ENCODE measurements at places on chromosomes 6 and 20.

DNA sequence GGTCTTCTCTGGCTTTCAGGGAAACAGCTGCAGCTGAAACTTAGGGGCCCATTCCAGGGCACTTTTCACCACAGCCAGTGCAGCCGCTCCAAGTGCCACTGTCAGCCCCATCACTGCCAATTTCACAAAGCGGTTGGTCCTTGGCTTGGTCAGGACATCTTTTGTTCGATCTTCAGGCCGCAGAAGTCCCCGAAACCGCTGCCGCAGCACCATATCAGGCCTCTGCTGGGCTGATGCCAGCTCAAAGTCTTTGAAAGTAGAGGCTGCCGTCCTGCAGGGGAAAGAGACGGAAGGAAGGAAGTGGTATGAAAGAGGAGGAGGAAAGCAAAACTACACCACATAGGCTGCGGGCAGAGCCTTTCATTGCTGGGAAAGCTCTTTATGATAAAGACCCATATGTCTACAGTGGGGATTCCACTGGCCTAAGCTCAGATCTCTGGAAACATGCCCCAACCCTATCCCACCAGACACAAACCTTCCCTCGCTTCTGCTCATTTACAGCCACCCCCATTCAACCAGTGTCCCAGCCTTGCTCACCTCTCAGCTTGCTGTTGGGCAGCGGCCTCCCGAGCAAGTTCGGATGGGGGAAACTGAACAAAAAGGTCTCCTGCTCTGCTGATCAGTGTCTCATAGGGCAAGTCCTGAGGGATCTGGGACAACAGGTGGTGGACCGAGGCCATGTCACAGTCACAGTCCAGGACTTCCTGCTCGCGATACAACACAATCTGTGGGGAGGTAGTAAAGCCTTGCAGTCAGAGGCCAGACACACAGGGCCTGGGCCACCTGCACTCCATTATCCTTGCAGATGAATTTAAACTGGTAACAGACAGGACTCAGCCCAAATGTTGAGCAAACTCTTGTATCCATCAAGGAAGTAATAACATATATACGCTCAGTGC is 23.5 kb downstream of the TBC1D20 start:
- no peak for DNase-seq

DNA sequence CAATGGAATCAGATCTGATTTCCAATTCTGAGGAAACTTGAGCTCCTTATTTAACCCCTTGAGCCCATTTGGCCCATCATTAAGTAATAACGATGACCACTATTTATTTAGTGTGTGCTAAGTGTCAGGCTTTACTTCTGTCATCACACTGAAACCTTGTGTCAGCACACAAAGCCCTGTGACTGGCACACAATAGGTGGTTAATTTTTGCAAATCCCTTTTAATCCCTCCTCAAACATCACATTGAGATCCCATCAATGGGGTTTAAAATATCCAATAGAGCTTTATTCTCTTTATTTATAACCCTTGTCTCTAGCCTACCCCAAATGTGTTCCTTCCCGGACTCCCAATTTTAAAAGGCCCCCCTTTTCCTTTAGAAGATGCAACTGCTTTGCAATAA is 656.8 kb upstream of the CHD6 start:
- no peak for DNase-seq

GRCh38 chr6:56851541-56852259 is 103.2 kb upstream of the BEND6 start:
- peak; percentile 59 for DNase-seq

- DNase-seq = no peak
Observed at GRCh38 chr6:74840953-74841352, 364.9 kb downstream of the COL12A1 start.

GRCh38 chr20:61754976-61755778 is 310.5 kb downstream of the TAF4 start:
- DNase-seq = no peak

GRCh38 chr6:91637217-91637616 is 1050.3 kb upstream of the MAP3K7 start:
- no peak for DNase-seq

DNA sequence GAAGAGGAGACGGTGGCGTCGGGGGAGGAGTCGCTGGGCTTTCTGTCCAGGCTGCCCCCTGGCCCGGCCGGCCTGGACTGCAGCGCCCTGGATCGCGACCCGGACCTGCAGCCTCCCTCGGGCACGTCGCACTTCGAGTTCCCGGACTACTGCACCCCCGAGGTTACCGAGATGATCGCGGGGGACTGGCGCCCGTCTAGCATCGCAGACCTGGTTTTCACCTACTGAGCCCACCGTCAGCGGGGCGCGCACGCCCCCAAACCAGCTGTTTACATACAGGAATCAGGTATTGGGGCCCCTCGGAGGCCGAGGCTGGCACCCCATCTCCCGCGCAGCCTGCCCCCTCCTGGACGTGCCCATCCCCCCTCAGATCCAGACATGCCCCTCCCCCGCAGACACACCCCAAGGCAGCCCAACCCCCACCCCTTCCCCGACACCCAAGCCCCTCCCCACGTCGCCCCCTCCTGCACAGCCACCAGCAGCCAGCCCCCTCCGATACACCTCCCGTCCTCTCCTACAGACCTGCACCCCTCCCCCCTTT is 1.4 kb downstream of the SOX12 start:
- no peak for DNase-seq

DNA sequence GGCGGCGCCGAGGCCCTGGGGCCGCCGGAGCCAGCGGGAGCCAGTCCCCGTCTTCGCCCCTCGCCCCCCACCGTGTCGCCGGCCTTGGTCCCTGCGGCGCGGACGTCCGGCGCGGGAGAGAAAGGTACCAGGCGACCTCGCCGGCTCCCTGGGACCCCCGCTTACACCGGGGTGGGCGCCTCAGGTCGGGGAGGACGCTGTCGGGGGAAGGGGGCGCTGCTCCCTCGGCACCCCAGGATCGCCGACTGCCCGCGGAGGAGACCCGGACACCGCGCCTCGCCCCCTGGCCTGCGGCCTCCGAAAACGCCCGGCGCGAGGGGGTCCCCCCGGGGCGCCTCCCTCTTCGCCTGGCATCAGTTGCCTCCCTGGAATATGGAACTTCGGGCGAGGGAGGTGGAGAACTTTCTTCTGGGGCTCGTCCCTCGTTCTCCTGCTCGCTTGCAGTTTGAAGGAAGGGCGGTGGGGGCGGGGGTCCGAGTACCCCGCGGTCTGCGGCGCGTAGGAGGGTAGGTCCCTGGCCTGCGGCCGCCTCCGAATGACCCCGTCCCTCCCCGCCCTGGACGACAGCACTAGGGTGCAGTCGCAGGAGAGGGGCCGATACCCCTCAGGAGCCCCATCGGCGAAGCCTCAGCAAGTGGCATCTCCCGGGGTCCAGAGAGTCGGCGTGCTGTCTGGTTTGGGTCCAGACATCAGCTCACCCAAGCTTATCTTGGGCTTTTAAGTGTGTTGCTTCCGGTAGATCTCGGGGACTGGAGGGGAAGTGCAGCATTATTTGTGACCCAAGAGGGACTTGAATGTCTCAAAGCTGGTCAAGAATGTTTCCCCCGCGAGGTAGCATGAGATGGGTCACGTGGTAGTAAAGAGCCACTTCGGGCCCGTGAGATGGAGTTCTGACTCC is 549 bp downstream of the ANKRD6 start:
- DNase-seq = no peak

- DNase-seq = no peak
Observed at GRCh38 chr6:77446249-77446648, 17.0 kb downstream of the HTR1B start.

GRCh38 chr20:23668477-23668951 is 20.3 kb downstream of the CST4 start:
- DNase-seq = peak; percentile 76

DNA sequence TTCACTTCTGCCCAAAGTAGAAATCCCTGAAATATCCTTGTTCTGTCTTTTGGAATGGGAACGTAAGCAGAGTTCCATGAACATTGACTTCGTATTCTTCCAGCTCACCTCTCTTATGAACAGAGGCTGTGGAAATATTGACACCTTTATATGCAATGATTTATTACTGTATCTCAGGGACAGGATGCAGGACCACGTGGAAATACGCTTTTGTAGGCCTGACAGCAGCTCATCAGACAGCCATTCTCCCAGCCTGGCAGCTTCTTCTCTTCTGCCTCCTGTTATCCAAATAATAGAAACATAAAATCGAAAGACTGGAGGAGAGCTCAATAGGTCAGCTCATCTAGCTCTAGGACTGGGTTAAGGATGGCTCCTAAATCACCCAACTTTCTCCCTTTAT is 106.2 kb upstream of the DTNBP1 start:
- DNase-seq = no peak

DNA sequence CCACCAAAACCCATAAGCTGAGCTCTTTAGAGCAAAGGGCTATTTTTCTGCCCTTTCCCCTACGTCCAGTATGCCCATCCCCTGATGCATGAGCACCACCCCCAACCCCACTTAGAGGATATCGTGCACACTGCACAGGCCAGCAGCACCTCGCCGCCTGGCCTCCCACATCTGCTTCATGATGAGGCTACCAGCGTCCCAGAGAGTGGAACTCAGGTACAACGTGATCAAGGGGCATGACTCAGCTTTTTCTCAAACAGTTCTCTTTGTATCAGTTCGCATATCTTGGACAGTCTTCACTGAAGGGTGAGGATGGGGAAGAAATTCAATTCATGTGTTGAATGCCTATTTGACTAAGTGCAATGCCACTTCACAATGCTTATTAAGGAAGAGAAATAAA is 81.9 kb upstream of the QKI start:
- DNase-seq = no peak

DNA sequence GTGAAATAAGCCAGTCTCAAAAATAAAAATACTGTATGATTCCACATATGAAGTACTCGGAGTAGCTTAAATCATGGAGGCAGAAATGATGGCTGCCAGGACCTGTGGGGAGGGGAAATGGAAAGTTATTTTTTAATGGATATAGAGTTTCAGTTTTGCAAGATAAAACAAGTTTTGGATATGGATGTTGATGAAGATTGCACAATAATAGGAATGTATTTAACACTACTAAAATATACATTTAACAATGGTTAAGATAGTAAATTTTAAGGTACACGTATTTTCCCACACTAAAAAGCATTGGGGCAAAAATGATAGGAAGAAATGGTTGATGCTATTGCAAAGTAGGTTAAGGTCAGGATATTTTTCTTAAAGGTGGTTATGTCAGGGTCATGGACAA is 1058.9 kb upstream of the MAP3K7 start:
- DNase-seq = no peak

- DNase-seq = no peak
Observed at GRCh38 chr6:35048631-35049083, 92.5 kb downstream of the TCP11 start.

DNA sequence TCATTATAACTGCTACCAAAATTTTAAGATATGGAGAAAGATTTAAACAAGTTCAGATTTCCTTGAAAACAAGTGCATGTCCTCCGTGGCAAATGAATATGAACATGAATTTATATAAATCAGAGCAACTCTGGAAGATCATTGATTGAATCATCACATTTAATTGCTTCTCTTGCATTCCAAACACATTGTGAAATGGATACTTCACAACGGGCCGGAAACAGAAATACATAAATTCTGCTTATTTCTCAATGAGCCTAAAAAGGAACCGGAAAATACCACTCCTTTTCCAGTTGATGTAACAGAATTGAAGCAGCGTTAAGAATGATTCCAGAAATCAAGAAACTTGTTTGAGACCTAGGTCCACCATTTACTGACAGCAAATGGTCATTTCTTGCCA is 134.6 kb upstream of the BTN3A2 start:
- DNase-seq = no peak

DNA sequence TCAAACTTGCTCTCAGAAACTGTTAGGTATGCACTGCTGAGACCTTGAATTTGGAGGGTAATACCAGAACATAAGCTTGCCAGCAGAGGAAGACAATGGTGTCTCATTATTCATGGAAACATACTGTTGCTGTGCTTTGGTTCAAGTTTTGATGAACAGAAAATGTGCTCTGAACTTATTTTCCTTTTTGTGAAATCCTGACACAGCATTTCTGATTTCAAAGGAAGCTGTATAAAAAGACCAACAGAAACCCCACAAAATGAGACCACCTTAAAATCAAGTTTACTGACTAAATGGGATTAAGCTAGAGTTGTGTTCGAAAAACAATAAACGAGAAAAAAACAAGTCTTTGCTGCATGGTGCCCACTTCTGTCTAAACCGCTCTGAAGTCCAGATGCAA is 70.3 kb downstream of the PRDM1 start:
- no peak for DNase-seq

DNA sequence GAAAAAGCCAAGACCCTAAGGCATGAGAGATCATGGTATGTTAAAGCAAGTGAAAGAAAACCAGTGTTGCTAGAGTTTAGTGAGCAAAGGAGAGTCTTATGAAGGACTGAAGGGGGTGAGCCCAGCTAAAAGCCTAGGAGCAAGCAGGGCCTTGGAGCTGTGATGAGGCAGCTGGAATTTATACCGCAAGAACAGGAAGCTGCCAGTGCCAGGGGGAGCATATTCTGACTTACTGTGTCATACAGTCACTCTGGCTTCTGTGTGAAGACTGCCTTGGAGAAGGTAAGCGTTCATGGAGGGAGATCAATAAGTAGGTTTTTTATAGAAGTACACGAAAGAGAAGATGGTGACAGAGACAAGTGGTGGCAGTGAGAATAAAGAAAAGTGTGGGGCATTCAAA is 308.9 kb upstream of the THEMIS start:
- no peak for DNase-seq

GRCh38 chr20:63979557-63980316 is at the start of gene SAMD10:
Gene SAMD10 (minus strand): TSS chr20:63979642. CDS start chr20:63979467, 175 bp downstream.
- peak; percentile 77 for DNase-seq

GRCh38 chr6:33620158-33620855 is 815 bp upstream of the ITPR3 start:
- no peak for DNase-seq

GRCh38 chr6:37479266-37479854 is 20.3 kb downstream of the CCDC167 start:
- no peak for DNase-seq
